ENCODE measurements at places on chromosomes 5 and 9.
A peak's percentile ranks its signal among the peaks of the same experiment; 100 is the strongest.

- DNase-seq, result no peak
Observed at GRCh38 chr5:159091596-159092331, 8.0 kb downstream of the EBF1 start.

- peak; percentile 64 for DNase-seq
Observed at GRCh38 chr9:110753731-110754231, 85.2 kb downstream of the MUSK start.

DNA sequence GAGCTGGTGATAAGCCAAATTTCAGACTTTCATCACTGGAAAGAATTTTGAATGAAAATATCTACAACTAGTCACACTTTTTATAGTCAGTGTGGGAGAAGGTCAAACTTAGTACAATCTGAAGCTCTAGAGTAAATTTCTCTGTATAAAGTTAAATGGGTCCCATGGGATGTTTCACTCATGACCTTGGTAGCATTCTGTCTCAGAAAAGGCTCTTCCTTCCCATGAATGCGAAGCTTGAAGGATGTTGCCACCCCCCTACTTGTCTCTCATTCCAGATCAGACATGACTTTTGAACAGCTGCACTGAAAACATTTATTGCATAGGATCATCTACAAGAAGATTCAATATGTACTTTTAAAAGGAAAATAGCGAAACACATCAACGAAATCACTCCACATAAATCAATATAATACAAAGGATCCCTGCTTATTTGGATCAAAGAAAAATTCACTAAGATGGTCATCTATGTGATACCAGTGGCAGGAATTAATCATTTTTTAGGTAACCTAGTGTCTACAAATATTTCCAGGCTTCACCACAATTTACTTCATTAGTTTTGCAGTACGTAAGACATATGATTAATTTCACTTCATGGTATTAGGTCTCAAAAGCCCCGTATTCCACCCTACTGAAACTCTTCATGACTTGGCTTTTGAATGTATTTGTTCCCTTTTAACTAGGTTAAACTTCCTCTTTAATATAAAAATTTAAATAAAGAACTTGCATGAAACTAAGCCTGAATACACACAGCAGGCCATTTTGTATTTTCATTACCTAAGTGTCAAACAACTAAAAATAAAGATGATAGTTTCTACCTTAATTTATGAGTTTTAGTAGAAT, 4.4 kb downstream of the ST8SIA4 start:
- DNase-seq, result no peak

DNA sequence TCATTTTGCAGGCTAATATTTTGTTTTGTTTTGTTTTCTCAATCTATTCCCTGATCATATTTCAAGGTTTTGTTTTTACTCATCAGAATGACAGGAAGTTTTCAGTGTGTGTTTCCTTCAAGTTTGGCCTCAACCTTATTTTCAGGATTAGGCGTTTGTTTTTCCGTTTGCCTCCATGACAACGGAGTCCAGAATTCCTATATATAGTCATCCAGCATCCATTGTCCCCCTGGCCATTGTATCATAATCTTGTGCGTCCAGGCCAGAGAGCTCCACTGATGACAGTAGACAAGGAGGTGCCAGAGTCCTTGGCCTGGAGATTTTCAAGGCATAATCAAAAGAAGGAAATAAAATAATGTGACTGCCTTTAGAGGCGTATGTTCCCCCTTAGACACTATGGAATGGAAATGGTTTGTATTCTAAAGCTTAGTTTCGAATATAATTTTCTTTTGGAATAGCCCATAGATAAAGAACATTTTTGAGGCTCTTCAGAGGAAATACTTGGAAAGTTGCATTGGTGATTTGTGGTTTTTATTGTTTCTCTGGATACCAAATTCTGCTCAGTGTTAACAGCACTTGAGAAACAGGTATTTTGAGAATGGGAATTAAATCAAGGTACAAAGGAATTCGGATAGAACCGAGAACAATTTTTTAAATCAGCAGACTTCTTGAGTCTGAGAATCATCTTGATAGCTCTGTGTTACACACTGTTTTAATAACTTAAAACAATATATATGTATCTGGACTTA, 99.8 kb downstream of the ZNF462 start:
- DNase-seq, result no peak

- no peak for DNase-seq
Observed at GRCh38 chr5:150653762-150654556, 7.1 kb upstream of the MYOZ3 start.

- DNase-seq, result no peak
Observed at GRCh38 chr5:77437194-77437593, 54.9 kb downstream of the WDR41 start.

- DNase-seq, result no peak
Observed at GRCh38 chr5:17796142-17796541, 161.9 kb downstream of the TAF11L14 start.

DNA sequence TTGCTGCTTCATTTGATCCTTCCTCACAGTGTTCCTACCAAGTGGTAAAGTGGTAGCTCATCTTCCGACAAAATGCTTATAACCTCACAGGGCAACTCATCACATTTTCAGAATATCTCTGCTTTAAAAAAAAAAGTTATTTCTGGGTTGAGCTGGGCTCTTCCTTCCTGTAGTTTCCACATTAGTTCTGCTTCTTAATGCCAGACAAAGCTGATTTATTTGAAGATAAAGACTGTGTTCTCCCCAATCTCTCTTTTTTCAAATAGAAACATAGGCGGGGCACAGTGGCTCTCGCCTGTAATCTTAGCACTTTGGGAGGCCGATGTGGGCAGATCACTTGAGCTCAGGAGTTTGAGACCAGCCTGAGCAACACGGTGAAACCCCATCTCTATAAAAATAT, 273.1 kb downstream of the ACTL7B start:
- no peak for DNase-seq

DNA sequence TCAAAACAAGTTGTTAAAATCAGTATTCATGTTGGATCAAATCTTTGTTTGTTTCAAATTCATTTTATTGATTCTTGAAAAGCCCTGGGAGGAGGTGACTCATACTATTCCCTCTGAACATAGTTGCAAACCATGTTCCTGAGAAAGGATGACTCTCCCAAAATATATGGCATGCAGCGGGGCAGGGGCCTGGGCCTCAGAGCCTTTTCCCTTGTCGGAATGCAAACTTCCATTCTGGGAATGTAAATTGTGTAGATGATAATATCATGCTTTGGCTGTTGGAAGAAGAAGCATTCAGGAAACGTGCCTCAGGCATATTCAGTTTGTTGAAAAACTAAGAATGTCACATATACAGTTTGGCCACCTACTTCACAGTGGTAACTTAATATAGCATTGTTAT, 242.0 kb downstream of the AUH start:
- peak; percentile 87 for DNase-seq

GRCh38 chr9:125691869-125692268, 15.1 kb downstream of the MAPKAP1 start:
- peak; percentile 7 for DNase-seq

- DNase-seq, result no peak
Observed at GRCh38 chr9:38387751-38388150, 4.8 kb upstream of the ALDH1B1 start.

GRCh38 chr5:89981021-89981420, 428.5 kb downstream of the CETN3 start:
- no peak for DNase-seq

DNA sequence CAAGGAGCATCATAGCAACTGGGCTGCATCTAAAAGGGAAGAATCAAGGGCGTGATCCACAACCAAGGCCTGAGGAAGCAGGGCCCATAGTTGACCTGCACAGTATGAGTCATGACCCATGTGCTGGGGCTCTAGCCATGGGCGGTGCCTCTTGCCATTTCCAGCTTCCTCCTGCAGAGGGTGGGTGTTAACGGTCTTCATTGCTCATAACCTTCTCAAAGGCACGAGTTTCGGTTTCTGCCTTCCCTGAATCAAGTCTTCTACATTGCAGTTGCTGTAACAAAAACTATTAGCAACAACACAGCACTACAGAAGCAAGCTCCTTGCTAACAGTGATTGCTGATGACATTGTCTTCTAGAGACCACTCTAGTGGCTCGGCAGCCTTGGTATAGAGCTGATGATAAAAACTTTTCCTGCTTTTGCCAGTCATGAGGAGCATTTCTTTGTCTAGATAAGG, 66.9 kb downstream of the CTSL start:
- DNase-seq, result peak; percentile 29

DNA sequence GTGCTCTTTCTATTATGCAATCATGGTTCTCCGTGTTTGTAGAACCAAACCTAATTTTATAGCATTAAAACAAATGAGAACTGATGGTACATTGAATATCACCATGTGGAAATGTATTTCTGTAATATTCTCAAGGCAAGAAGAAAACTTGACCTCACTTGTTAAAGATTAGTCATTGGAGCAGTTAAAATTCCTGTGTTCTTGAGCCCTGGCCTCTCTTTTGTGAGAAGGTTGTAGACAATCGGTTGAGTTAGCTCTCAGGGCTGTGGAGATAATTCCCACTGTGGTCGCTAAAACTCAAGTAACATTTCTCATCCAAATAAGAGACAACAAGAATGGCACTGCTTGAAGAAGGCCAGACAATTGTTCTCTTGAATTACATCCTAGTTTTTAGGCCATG, 216.0 kb upstream of the KLF4 start:
- DNase-seq, result no peak

GRCh38 chr9:132372177-132373095, 17.6 kb upstream of the SETX start:
- no peak for DNase-seq

- DNase-seq, result no peak
Observed at GRCh38 chr9:106880081-106880480, 17.1 kb downstream of the ZNF462 start.

DNA sequence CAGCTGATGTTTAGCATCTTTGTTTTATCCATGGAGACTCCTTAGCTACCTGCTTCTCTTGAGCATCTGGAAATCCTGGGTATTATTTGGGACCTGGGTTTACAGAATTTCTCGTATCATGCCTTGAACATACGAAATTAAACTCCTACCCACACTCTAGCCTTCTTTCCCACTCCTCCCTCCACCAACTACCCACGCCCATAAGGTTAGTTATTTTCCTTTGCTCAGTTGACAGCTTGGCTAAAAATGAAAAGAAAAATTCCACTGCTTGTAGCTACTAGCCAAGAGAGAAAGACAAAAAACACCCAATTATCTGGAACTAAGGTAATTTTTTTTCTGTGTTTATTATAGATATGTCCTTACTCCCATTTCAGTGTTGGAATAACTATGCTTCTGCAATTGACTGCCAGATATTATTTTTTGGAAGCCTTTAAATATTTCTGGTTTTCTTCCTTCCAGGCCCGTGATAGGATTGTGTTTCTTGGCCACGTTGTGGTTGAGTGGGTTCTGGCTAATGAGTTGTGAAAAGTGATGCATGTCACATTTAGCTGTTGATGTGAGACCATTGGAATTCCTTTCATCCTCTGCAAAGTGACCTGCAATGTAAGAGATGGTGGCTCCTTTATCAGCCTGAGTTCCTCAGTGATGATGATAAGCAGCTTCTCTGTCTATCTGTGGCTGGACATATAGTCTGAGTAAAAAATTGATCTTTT, 308.1 kb downstream of the LRRC70 start:
- no peak for DNase-seq

DNA sequence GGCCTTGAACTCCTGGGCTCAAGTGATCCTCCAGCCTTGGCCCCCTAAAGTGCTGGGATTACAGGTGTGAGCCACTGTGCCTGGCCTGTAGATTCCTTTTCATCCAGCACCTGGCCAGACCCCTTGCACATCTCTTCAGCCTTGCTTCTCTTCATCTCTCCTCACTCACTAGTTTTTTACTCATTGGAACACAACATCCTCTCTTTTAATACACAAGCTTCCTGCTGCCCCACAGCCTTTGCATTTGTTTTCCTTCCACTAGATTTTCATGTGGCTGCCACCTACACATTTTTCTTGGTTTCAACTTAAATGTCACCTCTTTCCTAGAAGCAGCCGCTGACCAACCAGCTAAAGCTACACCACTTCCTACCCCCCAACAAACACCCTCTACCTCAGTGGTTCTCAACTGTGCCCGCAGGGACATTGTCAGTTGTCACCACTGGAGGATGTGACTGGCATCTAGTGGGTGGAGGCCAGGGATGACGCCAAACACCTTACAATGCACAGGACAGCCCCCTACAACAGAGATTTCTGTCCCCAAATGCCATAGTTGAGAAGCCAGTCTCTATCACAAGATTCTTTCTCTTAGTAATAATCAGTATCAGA, 33.7 kb downstream of the HAVCR1 start:
- DNase-seq, result no peak

- DNase-seq, result no peak
Observed at GRCh38 chr5:1891391-1891790, 8.7 kb upstream of the IRX4 start.

DNA sequence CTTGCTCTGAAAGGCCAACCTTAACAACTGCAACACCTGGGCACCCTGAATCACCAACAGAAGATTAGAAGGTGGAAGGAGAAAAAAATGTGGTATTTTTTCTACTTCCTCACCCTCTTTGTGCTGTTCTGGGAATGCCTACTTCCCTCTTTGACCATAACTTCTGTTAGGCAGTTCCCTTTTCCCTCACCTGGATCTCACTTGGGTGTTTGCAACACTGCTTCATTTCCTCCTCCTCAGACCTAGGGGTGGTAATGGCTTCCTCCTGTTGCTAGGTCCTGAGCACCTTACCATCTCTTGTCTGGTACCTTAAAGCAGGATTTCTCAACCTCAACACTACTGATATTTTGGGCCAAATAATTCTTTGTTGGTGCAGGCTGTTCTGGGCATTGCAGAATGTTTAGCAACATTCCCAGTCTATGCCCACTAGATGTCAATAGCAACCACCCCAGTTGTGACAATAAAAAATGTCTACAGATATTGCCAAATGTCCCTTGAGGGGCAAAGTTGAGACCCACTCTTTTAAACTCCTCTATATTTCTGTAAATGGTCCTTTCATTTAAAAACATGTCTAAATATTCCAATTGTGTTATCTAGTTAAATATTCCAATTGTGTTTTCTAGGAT, 300.0 kb upstream of the VLDLR start:
- no peak for DNase-seq

- DNase-seq, result no peak
Observed at GRCh38 chr5:176814836-176815438, 4.6 kb downstream of the UNC5A start.

DNA sequence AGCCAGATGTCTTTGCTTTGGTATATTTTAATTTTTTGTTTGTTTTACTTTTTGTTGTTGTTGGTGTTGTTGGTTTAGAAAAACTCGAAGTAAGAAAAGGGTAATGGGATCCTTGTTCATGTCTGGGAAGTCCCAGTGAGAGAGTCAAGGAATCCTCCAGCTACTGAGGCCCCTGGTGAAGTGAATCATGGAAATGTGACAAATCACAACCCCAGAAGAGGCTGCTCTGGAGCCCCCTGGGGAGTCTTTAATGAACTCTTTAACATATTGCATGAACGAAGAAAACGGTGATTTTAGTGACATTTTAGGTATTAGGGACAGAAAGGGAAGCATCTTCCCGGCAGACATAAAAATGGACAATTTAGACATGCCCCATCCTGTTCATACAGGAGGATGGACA, 41.3 kb downstream of the TMEM174 start:
- peak; percentile 42 for DNase-seq

DNA sequence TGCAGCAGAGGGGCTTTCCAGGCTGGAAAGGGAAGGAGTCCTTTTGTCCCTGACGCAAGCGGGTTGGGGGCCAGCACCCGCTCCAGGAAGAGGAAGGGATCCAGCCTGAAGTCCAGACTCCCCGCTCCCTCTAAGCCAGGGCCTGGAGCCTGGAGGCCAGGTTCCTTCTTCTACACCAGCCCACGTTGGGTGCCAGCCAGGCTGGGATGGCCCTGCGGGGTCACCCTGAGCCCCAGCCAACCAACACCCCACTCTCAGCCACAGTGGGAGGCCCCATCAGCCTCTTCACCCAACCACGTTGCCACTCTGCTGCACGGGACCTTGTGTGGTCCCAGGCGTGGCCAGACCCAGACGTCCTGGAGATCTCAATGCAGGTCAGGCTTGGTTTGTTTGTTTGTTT, 970 bp upstream of the FUT7 start:
- DNase-seq, result no peak

GRCh38 chr5:103211576-103212561, 46.7 kb upstream of the MACIR start:
- no peak for DNase-seq
